Osteocyte (in vitro differentiated cells): ENCODE measurements at places on chromosomes 1 and 21. TPM values are rescaled to one million over a fixed set of nuclear protein-coding genes. Genes with fewer than 3 reads are reported as not detected.
A peak's percentile ranks its signal among the peaks of the same experiment; 100 is the strongest.

- peaks cover 25% of the 10 kb centered on the region for H3K27me3 ChIP-seq
- no peaks in the 10 kb centered on the region for H3K36me3 ChIP-seq
- DNase-seq: no peak
- no peak overlapping the region for H3K4me3 ChIP-seq
Measured at GRCh38 chr1:47210666-47211065, 20.8 kb upstream of the PDZK1IP1 start.

DNA sequence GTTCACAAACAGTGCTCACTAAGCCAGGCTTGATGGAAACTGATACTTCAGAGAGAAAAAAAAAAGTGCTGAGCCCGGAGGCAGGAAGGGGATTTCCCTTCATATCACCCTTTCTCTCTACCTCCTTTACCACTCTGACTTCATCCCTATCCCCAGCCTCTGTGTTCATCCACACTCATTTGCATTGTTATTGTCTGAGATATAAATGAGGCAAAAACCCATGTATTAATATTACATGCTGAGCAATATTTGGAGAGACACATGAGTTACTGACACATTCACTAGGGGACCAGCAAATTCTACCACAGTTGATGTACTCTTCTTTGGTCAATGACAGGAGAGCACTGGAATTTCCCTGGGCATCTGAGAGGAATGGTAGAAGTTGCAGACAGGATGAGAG is 175.8 kb downstream of the TNFSF18 start:
- DNase-seq: no peak
- H3K4me1 ChIP-seq: peaks cover 5% of the 10 kb centered on the region
- H3K27ac ChIP-seq: no peak overlapping the region

GRCh38 chr1:237258871-237259270 is 216.9 kb downstream of the RYR2 start:
- H3K4me1 ChIP-seq: no peaks in the 10 kb centered on the region
- H3K4me3 ChIP-seq: no peak overlapping the region
- no peaks in the 10 kb centered on the region for H3K36me3 ChIP-seq
- H3K27me3 ChIP-seq: no peaks in the 10 kb centered on the region

- DNase-seq: no peak
- H3K4me3 ChIP-seq: peak overlapping the region; percentile 90
- H3K27me3 ChIP-seq: no peaks in the 10 kb centered on the region
- H3K36me3 ChIP-seq: peaks cover 13% of the 10 kb centered on the region
- peaks cover 40% of the 10 kb centered on the region for H3K4me1 ChIP-seq
Measured at GRCh38 chr21:38806153-38806941, 618 bp downstream of the ETS2 start.

- H3K27me3 ChIP-seq: peaks cover 7% of the 10 kb centered on the region
- H3K4me3 ChIP-seq: no peak within 1 kb of the TSS
- H3K27ac ChIP-seq: no peak within 1 kb of the TSS
- no peaks in the 10 kb centered on the region for H3K36me3 ChIP-seq
- H3K4me1 ChIP-seq: peaks cover 14% of the 10 kb centered on the region
Measured at GRCh38 chr1:43269627-43270375, at the start of gene TMEM125. Gene TMEM125, plus strand, starts transcription at chr1:43269983. Its CDS starts 2,740 bp downstream, at chr1:43272723.

- peak; percentile 87 for DNase-seq
- H3K27me3 ChIP-seq: peaks cover 16% of the 10 kb centered on the region
- H3K36me3 ChIP-seq: no peaks in the 10 kb centered on the region
- H3K27ac ChIP-seq: peak within 1 kb of the TSS; percentile 32
- H3K4me1 ChIP-seq: peaks cover 3% of the 10 kb centered on the region
- H3K4me3 ChIP-seq: peak within 1 kb of the TSS; percentile 71
Measured at GRCh38 chr1:232805269-232806185, at the start of gene MAP10. Gene MAP10, plus strand, starts transcription at chr1:232805416. Its CDS starts 34 bp downstream, at chr1:232805450.

CCDC28B gene
- 24.0 and 29.9 TPM in 2 replicates for total RNA-seq

DNA sequence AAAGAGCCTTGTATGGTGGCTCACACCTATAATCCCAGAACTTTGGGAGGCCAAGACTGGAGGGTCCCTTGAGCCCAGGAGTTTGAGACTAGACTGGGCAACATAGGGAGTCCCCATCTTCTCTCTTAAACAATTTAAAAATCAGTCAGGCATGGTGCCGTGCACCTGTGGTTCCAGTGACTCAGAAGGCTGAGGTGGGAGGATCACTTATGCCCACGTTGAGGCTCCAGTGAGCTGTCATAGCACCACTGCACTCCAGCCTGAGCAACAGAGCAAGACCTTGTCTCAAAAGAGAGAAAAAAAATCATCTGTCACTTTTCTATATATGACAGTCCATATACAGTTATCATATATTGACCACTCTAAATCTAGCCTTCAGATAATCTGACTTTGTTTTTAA is 658.3 kb downstream of the LTN1 start:
- no peak for DNase-seq
- peaks cover 17% of the 10 kb centered on the region for H3K4me1 ChIP-seq
- H3K36me3 ChIP-seq: no peaks in the 10 kb centered on the region
- no peak overlapping the region for H3K4me3 ChIP-seq

DNA sequence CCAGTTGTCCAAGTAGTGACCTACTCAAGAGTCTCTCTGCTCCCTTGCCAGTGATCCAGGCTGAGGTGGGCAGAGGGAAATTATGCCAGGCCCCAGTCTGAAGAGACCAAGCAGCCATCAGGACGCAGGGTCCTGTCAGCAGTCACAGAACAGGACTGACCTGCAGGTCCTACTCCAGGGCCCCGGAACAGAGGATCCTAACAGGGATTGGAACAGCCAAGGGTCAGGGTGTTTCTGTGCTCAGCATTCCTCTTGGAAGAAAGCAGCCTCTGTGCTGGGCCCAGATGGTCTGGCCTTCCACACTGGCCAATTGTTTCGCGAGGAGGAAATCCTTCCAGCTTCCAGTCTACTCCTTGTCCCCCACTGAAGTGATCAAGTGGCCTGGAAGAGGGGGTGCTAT is 41.6 kb upstream of the USP1 start:
- H3K27ac ChIP-seq: no peak overlapping the region
- DNase-seq: peak; percentile 62
- H3K4me1 ChIP-seq: no peaks in the 10 kb centered on the region
- H3K36me3 ChIP-seq: no peaks in the 10 kb centered on the region

PRKAA2 gene
- 1.8 and 2.0 TPM in 2 replicates for total RNA-seq

DNA sequence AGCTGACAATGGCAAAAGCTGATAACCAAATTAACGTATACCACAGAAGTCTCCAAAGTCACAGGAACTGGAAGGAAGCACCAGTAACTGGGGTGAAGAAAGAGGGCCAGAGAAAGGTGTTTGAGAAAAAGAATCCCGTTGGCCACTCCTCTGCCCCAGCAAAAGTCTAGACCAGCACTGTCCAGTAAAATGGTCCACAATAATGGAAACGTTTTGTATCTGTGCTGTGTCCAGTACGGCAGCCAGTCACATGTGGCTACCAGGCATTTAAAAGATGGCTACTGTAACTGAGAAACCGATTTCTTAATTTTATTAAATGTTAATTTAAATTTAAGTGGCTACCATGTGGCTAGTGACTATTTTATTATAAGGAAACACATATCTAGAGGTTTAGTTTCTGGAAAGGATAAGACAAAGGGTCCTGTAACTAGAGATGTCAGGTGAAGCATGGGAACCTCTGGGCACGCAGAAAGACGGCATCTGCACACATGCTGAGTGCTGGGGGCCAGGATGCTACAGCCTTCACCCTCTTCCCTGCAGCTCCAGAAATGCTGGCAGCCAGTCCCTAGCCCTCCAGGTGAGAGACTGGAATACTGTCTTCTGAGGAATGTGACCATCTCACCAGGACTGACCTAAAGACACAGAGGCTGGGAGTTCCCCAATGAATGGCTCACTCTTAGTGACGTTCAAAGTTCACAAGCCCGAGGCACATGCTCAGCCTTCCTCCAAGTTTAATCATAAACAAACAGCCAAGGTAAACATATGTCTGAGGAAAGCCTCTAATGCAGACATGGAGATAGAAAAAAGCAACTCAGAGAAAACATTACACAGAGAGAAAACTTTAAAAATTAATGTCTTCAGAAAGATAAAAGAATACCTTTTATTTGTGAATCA is 50.7 kb downstream of the JAK1 start:
- peak overlapping the region; percentile 90 for H3K27ac ChIP-seq
- H3K4me3 ChIP-seq: no peak overlapping the region
- no peak for DNase-seq

DNA sequence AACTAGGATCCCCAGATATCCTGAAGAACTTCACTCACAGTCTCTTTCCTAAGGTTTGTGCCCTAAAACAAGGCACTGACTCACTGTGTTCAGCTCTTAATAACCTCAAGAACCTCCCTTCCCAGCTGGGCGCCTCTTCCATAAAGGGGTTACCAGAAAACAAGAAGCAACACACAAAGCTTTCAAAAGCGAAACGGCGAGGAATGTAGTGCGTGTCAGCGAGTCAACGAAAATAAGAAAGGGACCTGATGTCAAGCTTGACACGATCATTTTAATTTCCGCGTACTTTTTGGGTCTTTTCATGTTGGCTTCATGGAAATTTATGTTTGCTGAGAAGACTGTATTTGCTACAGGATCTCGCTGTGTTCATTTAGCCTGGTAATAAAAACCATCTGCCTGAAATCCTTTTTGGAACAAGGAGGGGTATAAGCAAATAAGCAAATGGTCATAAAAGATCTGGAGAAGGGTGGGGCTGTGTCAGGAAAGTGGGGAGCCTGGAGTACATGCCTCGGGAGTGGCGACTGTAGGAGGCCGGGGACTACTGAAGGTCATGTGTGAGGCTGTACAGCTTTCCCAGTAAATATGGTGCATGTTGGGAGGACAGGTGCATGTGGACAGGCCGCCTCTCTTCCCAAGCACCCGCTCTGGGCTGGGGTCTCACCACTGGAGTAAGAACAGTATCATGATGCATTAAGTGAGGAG is 11.4 kb upstream of the CLDN14 start:
- H3K27me3 ChIP-seq: peaks cover 6% of the 10 kb centered on the region
- H3K4me3 ChIP-seq: no peak overlapping the region
- peaks cover 2% of the 10 kb centered on the region for H3K4me1 ChIP-seq
- H3K36me3 ChIP-seq: no peaks in the 10 kb centered on the region
- DNase-seq: no peak

LAD1 gene
- total RNA-seq: 0.16 and 0.91 TPM in 2 replicates

DNA sequence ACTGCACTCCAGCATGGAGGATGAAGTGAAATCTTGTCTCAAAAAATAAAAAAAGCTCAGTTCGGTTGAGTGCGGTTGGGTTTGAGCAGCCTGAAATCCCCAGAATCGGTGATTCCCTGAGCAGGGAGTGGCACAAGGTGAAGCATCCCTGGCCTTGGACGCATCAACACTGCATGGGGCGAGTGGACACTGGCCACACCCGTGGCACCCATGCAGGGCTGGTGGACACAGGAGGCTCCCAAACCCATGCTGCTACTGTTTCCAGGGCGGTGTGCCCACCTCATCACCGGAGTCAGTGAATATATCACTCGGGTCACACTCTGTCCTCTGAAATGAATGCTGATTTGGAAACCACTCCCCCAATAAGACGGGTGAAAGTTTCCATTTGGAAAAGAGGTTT is 53.4 kb upstream of the ACTRT2 start:
- H3K36me3 ChIP-seq: no peaks in the 10 kb centered on the region
- no peaks in the 10 kb centered on the region for H3K27me3 ChIP-seq
- H3K4me1 ChIP-seq: no peaks in the 10 kb centered on the region
- DNase-seq: no peak
- H3K4me3 ChIP-seq: no peak overlapping the region
